ENCODE measurements at places on chromosomes 16 and 17.

DNA sequence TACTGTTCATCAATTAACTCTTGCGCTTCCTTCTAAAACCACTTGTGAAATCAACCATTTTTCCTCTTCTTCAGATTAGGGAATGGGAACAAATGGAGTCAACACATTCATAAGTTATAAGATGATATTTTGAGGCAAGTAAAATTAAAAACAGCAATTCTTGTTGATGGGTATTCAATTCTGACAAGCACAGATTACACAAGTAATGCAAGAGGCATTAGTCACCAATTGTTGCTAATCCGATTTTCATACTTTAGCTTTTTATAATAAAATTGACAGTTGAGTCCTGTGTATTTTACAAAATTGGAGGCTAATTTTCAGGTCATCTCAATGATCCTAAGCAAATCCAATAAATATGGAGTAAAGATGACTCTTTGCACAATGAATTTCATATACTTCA is 918.4 kb upstream of the SOX9 start:
- DNase-seq: no peak

DNA sequence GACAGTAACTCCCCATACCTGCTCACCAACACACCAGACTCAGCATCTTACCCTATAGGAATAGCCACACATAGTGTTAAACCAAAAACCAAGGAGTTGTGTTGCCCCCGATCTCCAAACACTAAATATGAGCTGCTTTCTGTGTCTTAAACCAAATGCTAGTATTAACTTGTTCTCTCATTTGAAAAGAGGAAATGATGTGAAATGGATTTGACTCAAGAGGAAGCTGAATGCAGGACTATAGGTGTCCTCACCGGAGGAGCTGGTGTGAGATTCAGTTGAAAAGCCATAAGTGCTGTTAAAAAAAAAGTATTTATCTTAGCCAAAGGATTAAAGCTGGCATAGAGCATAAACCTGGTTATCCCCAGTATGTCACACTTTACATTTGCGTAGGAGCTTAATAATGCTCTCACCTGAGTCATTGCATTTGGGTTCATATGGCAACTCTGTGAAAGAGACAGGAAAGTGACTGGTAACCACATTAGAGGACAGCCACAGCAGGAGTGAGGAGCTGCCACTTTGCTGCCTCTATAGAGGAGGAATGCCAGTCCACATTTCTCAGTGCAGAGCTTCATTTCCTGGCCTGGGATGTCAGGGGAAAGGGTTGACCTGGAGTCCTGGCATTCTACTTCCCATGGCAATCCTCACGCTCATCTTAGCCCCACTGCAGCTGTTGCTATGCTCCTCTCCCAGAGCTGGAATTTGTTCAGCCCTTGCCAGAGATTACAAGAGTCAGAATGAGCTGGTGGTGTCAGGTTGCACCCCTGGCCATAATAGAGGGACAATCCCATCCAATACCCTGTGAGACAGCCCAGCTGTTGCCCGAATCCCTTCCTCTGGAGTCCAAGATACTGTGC is 143.3 kb upstream of the ANKFN1 start:
- no peak for DNase-seq

DNA sequence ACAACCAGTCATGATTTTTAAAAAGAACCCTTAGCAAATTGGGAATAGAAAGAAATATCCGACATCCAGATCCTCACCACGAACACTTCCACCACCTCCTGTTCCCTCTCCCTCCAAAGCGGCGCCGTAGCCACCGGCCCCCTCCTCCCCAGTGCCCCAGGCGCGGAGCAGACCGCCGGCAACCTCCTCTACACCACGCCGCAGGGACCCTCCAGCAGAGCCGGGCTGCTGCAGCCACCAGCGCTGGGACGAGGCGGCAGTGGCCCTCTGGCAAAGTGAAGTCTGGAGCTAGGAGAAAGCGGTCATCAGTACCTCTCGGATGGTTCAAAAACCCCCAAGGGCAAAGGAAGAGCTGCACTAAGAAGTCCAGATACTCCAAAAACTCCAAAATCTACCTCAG is 41.4 kb upstream of the SLFN13 start:
- no peak for DNase-seq

DNA sequence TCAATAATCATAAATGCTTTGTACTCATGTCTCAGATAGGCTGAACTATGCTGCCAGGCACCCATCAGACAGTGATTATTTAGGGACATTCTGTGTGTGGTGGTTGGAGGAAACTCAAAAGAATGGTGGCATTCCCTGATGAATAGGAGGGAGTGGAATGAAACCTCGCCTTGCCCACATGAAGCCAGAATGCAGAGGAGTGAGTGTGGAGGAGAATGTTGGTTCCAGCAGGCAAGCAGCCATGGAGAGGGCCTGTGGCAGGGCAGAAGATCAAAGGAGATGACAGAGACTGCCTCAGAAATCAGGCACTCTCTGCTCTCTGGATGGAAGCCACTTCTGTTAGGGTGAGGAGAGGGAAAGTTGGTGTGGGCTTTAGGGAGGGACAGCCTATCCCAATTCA is 22.5 kb downstream of the KCTD19 start:
- no peak for DNase-seq

Measured in aorta (tissue), 5 donors.